ENCODE measurements at places on chromosomes 7 and 10.

- no peak for DNase-seq
Observed at GRCh38 chr7:116934580-116934979, 18.7 kb upstream of the ST7 start.

GRCh38 chr10:12179606-12180170, 16.0 kb downstream of the NUDT5 start:
- no peak for DNase-seq

DNA sequence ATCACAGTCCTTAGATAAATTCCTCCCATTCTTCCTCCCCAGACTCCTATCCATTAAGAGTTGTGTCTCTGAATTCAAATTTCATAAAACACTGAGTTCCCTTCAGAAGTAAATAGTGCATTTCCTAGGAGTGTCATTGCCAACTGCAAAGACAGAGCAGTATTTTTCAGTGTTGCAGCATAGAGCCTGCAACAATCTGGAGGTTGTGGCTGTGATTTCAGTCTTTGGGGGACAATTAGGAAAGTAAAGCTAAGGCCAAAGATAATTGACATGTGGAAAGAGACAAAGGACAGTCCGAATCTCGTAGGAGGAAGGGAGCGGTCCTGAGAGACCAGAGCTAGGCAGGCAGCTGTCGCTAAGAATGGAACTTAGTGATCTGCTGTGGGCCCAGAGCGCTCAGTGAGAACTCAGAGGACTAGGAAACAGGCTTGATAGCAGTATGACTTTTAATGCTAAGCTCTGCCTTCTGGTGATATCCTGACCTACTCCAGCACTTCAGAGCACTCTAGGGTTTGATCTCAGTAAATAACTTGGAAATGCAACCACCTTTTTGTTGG, 46.2 kb downstream of the PRPF18 start:
- DNase-seq: no peak

GRCh38 chr7:149071641-149072437, 18.7 kb downstream of the ZNF786 start:
- DNase-seq: no peak

GRCh38 chr7:35492451-35493175, 202.3 kb downstream of the HERPUD2 start:
- DNase-seq: no peak

GRCh38 chr7:24885305-24885704, 94.7 kb downstream of the OSBPL3 start:
- no peak for DNase-seq

DNA sequence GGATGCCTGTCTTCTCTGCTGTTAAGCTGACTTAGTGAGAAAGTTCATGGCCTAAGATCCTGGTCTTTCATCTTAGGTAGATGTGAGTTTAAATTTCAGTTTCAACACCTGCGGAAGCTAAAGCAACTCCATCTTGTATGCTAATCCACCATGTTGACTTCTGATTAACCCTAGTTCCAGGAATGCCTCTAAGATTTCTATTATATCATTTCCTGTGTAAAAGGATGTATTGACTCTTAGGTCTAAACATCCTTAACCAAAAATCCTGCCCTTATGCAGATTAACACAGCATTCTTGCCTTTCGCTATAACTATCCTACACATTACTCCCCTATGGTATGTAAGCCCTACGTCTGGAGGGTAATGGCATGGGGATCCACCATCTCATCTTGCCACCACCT, 94.4 kb upstream of the CCDC6 start:
- DNase-seq: no peak

- DNase-seq: no peak
Observed at GRCh38 chr10:26385443-26385842, 52.7 kb upstream of the APBB1IP start.

Data from amniotic epithelial cell (primary cell).